ENCODE measurements at places on chromosomes 4 and X.

GRCh38 chrX:139967300-139967699 is 2.0 kb upstream of the CXorf66 start:
- DNase-seq = no peak

- DNase-seq = no peak
These were observed 123.8 kb upstream of the CXCL13 start for GRCh38 chr4:77481856-77482255.

DNA sequence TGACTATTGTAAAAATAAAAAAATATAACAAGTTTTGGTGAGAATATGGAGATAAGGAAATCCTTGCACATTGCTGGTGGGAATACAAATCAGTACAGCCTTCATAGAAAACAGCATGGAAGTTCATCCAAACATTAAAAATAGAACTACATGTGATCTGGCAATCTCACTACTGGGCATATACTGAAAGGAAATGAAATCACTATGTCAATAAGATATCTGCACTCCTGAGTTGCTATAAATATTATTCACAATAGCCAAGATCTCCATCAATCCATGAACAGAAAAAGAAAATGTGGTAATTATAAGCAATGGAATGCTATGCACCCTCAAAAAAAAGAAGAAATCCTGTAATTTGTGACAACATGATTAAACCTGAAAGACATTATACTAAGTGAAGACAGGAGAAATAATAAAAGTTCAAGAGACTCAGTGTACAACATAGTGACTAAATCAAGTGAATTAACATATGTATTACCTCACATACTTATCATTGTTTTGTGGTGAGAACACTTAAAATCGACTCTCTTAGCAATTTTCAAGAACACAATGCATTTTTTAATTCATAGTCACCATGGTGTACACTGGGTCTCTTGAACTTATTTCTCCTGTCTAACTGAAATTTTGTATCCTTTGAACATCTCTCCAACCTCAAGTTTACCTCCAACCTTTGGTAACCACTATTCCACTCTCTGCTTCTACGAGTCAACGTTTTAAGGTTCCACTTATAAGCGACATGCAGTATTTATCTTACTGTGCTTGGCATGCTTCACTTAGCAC is 1703.7 kb upstream of the AGA start:
- DNase-seq = no peak

DNA sequence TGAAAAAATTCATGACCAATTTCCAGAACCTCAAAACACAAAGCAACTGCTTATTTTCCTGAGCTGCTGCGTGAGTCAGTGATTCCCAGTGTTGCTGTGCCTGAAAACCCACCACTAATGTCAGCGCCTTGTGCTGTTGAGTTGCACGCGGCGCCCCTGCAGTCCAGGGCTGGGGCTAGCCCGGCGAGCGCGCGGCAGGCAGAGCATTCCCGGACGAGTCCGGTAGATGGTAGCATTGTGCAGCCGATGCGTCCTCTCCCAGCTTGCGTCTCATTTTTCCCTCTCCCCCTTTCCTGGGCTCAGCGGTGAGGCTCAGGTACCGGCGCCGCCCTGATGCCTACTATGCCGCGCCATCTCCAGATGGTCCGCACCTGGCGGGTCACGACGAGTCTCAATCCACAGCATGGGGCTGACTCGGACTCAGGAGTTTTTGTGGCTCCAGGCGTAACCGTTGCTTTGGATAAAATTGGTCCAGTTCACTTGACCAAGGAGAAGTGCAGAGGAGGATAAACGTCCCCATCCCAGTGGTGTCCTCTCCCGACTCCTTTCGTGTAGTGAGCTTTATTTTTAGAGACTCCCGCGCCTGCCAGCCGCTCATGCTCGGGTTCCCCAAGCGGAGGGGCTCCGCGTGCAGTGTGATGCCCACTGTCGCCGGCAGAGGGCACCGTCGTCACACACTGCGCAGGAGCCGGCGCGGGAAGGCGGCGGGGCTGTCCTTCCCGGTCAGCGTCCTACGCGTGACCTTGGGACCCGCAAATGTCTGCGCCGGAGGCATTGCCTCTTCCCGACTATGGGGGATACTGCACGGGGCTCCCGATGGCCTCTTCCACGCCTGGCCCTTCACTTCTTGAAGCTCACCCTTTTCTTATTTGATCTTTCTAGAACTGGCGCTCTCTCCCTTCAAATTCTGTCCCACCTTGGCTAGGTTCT is 53.6 kb upstream of the IGFBP7 start:
- DNase-seq = no peak

- no peak for DNase-seq
These were observed 11.0 kb upstream of the CYTL1 start for GRCh38 chr4:5030221-5030620.

GRCh38 chr4:145230726-145231125 is 50.3 kb upstream of the OTUD4 start:
- no peak for DNase-seq

DNA sequence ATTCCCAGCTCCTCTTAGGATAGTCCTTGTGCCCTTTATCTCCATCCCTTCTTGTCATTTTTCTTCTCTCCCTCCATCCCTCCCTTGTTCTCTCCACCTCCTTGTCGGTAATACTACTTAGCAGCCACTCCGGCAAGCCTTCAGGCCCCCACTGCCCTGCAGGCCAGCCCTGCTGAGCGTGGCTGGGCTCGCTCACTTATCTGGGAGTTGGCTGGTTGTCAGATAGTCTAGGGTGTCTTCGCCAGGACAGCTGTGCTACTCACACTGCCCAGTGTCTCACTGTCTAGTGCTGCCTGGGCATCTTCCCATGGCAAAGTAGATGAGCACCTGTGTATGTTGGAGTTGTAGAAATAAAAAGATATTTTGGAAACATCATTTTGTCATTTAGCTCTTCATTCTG is 75.0 kb downstream of the STK32B start:
- no peak for DNase-seq

DNA sequence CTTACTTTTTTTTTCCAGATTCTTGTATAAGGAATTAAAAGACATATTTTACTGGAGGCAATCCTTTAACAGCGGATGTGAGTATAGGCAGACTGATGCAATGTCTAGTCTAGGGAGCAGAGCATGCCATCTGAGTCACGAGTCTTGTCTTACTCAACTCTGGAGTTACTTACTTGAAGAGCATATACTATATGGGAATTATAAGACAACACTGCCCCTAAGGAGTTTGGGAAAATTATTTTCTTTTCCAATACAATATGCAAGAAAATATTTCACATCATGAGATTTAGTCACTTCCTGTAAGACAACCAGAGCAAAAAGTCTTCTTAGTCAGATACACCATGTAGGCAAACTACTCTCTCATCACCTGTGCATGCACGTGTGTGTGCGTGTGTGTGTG is 537.3 kb upstream of the FTHL17 start:
- DNase-seq = no peak

GRCh38 chr4:177393236-177393635 is 49.0 kb downstream of the AGA start:
- no peak for DNase-seq

DNA sequence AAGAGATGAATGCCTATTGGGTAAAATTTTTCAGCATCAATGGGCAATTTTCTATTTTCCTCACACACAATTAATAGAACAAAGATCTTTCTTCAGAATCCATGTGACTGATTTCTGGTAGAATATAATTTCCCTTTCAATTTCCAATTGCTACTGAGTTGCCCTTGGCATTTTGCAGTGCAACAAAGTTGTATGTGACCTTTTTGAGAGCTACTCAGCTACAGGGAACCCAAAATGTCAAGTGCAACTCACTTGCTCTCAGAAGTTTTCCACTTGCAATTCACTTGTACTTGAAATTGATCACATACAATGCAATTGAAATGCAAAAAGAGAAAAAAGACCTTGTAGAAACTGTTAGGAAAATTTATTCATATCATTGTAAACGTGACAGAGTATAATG is 245.5 kb downstream of the BANK1 start:
- no peak for DNase-seq

- DNase-seq = no peak
These were observed 48.1 kb upstream of the FAM9C start for GRCh38 chrX:13092455-13092941.

DNA sequence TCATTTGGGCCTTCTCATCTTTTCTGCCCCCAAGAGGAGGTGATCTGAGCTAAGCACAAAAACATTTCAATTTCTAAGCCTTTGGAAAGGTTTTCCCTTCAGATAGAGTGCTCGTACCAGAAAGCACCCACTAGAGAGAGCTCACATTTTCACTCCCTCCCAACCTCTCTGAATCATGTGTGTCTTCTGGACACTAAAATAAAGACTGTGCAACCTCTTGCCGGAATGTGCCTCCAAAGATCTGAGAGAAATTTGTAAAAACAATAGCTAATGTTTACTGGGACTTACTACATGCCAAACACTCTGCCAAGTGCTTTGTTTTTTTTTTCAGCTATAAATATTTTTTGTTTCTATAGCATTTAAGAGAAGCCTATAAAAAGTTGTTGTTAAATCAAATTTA is 120.6 kb upstream of the LNX1 start:
- no peak for DNase-seq

- no peak for DNase-seq
These were observed 108.3 kb upstream of the SLC4A4 start for GRCh38 chr4:71230271-71231128.

- DNase-seq = no peak
These were observed 82.3 kb upstream of the PPARGC1A start for GRCh38 chr4:23972187-23972586.

GRCh38 chr4:177297785-177298391 is 11.8 kb upstream of the NEIL3 start:
- no peak for DNase-seq
